ENCODE measurements at places on chromosomes 16 and 17.

GRCh38 chr16:85015481-85016187 lies 4.3 kb upstream of the ZDHHC7 start:
- no peak for DNase-seq

- no peak for DNase-seq
These were observed 27.1 kb upstream of the LASP1NB start for GRCh38 chr17:38898291-38898679.

DNA sequence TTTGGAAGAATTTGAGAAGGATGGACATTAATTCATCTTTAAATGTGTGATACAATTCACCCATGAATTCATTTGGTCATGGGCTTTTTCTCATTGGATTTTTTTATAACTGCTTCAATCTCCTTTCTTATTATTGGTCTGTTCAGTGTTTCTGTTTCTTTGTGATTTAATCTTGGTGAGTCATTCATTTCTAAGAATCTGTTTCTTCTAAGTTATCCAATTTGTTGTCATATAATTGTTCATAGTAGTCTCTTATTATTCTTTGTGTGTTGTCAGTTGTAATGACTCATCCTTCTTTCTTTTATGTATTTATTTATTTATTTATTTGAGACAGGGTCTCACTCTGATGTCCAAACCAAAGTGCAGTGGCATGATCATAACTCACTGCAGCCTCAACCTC lies 146.1 kb upstream of the ZNF267 start:
- DNase-seq, result no peak

DNA sequence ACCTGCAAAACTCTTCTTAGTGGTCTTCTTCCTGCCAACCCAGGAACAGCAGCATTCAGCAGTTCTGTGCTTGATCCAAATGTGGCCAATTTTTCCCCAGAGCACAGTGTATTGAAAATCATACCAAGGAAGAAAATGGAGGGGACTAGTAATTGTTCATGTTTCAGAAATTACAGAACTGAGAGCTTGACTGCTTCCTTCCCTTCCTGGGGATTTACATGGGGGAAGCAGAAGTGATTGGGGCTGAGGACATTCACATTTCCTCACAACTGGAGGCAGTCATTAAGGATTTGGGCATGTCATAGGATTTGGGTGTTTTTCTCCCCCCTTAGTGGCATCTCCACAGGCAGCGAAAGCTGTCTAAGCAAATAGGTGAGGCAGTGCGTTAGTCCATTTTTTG lies 19.7 kb downstream of the CIITA start:
- DNase-seq, result no peak

DNA sequence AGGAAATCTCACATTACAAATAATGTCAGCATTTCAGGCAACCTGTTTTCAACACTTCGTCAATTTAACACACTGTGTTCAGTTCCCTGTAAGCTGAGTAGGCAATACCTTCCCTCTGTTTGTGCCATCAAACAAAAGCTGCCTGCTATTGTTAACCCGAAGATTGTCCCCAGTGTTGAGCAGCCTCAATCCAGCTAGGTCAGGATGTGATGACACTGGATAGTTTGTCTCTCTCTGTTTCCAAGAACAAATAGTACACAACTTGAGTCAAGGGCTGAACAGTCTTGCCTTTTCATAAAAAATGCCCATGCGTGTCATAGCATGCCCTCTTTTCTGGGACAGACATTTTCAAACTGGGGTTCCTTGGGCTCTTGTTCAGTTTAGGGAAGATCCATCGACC lies 36.4 kb downstream of the HSD17B2 start:
- DNase-seq, result no peak

GRCh38 chr16:63365649-63366304 lies 1329.5 kb upstream of the CDH8 start:
- no peak for DNase-seq

DNA sequence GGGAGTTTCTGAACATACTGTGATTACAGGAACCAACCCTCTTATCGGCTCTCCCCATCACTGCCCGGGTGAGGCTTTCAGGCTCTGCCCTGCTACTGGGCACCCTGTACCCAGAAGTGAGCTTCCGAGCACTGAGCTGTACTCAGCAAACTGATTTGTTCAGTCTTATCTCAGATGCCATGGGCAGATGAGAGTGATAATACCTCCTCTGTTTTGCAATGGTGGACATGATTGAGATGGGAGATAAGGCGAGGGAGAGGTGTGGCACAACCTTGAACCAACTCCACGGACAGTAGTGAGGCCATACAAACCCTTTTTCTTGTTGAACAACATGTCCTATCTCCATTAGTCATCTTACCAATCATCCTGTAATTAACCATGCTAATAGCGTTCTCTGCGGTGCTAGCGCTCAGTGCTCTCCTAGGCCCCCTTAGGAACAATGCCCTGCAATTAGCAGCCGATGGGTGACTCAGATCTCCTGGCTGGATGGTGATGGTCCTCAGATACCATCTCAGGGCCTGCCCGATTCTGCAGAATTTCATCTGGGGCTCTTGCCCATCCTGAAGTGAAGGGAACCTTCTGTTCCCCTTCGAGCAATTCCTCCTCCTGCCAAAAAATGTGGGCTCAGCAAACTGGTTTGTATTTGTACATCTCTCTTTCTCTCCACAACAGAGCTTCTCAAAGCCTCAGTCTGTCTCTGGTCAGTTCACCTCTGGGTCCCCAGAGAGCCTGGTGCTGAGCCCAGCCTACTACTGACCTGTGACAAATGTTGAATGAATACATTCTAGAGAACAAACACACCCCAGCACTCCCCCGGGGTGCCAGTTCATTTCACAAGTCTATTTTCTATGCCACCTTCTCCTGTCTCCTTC lies 139.3 kb upstream of the IRX3 start:
- no peak for DNase-seq

DNA sequence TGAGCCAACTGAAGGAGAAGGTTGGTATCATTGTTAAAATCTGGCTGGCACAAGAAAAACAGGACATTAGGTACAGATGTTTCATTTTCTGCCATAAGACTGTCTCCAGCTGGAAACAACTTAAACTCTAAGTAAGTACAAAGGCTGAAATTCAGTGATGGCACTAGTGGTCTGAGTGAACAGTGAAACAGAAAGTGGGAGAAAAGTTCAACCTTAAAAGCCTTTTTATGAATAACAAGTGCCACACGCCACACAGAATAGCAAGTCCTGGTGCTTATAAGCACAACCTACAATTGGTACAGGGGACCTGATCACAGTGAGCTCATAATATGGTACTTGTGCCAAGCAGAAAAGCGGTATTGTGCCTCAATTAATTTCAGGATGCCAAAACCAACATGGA lies 56.7 kb downstream of the CEP112 start:
- no peak for DNase-seq

DNA sequence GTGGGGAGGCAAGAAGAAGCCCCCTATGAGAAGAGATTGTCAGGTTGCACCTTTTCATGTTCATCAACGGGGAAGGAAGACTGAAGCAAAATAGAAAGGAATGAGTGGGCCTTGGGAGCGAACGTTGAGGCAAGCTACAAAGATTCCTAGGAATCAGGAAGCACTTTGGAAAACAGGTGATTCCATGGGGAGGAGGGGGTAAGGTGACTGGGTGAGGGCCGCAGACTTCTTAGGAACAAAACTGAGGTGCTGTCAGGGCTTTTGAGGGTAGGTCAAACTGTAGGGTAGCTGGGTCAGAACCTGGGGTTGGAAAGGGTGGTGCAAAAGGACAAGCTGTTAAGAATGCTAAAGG lies 528 bp downstream of the ITFG1 start:
- no peak for DNase-seq

- DNase-seq, result no peak
These were observed 262.6 kb upstream of the CDH11 start for GRCh38 chr16:65384441-65384840.

GRCh38 chr16:69798466-69798865 lies 36.3 kb downstream of the WWP2 start:
- no peak for DNase-seq

Data from stimulated activated CD8-positive, alpha-beta memory T cell treated with anti-CD3 and anti-CD28 coated beads, Interleukin-4, amount 100 ng/mL, for 4 hours (primary cell).